SK-N-DZ (cell line): ENCODE measurements at places on chromosomes 5 and 9.

DNA sequence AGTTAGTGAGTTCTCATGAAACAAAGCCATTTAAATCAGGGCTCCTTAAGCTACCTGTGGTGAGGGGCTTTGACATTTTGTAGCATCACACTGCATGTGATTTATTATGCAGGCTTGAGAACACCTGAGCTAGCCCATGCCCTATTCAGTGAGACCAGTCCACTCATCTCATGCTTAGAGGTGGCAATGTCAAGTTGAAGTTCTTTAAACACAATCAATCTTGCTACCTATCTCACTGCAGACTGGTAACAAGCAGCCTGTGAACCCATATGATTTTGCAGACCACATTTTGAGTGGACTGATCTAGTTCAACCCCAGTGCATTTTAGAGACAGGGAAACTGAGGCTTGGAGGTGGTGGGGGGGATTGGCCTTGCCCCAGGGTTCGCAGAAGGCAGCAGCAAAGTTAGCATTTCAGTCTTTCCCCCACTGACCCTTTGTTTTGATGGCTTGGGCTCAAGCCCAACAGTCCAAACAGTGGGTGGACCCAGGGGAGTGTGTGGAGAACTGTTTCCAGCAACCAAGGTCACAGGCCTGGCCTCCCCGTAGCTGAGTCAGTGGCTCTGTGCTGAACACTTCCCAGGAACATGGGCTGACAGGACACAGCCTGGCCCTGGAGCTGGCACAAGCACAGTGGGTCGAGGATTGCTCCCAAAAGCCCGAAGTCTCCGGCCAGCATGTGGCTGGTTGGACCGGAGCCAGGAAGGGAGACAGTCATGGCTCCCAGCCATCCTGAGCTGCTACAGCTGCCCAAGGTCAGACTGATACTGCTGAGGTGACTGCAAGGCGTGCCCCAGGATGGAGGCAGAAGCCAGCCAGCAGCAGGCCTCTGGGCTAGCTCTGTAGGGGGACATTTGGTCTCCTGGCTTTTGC lies 95.3 kb downstream of the RGS3 start:
- no peak for DNase-seq

DNA sequence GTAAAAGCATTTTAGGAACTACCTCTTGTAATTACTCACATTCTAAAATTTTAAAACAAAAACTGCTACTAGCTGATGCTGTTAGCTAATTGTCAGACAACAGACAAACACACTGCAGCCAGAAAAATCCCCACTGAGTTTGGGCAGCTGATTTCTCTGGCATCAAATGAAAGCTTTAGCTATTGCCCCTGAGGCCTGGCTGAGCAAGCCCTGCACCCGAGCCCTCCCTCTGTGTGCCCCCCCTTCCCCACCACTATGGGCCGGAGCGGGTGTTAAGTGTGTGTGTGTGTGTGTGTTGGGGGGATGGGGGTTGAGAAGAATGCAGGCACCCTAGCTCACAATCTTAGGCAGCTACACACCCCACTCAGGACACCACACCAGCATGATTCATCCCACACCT lies 2.4 kb downstream of the NEUROG1 start:
- no peak for DNase-seq

DNA sequence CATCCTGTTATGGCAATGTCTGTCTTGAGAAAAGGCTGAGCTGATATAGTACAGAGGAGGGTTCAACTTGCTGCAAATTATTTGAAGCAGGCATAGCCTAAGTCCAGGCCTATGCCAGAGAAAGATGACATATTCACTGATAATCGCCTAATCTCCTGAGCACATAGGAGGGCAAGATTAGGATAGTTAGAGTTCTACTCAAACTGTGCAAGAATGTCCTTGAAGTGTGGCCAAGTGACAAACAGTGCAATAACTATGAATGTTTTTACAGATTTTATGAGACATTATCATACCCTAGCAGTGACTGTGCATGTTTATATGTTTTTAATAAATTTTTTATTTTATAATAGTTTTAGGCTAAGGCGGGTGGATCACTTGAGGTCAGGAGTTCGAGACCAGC lies 96.2 kb downstream of the TSSK1B start:
- DNase-seq: no peak

- no peak for DNase-seq
These were observed 92.0 kb downstream of the PLCXD3 start for GRCh38 chr5:41418220-41419031.

DNA sequence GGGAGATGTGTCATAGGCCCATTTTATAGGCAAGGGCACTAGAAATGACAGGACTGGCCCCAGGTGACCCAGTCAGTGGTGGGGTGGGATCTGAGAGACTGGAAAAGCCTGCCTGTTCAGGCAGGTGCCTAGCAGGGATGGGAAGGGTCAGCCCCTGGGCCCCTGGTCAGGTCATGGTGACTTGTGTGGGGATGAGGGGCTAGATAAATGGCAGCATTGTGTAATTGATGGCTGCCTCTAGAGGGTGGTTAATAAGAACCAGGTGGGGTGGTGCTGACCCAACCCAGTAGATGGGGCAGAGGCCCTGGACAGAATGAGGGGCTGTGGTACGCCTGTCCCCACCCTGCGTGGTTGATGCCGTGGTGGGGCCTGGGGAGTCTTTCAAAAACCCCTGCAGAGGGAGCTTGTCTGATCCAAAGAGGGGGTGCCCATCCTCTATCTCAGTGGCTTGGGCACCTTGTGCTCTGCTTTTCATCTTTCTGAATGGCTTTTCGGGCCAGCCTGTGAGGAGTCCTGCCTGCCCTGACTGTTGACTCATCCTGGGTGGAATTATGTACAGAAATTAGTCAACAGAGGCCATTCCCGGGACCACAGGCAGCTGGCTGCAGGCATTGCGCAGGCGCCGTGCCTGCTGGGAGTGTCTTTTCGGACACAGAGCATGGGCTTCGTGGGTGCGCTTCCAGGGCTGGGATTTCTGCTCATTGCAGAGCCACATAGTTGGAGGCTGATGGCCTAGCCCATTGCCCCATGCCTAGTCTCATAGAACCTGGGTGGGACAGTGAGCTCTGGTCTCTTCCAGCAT lies 93.6 kb upstream of the PITX1 start:
- no peak for DNase-seq

- no peak for DNase-seq
These were observed 49.6 kb upstream of the PLIN2 start for GRCh38 chr9:19176856-19177255.

GRCh38 chr5:104345222-104346016 lies 782.8 kb upstream of the NUDT12 start:
- DNase-seq: peak; percentile 8

GRCh38 chr9:126450668-126451205 lies 124.1 kb downstream of the MVB12B start:
- DNase-seq: no peak

DNA sequence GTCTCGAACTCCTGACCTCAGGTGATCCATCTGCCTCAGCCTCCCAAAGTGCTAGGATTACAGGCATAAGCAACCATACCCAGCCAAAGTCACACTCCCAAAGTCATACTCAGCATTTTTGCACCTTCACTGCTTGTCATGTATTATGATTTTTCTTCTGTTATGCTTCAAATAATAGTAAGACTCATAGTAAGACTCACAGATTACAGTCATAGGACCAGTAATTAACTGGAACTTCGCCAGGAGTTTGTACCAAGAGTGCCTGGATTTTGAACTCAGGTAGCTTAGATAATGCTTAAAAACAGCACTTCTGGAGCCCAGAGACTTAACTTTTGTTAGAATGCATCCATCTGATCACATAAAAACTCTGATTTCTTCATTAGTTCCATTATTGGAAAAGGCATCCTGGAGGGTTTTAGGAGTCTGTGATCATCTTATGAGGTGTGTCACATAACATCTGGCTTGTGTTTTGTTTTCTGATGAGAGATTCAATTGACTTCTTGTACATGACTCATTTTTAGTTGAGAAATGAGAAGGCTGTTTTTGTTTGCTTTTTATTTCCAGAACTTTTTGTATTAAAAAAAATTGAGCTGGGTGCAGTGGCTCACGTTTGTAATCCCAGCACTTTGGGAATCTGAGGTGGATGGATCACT lies 131.5 kb downstream of the ADAMTS19 start:
- no peak for DNase-seq

GRCh38 chr5:31186672-31187267 lies 6.7 kb upstream of the CDH6 start:
- peak; percentile 57 for DNase-seq

DNA sequence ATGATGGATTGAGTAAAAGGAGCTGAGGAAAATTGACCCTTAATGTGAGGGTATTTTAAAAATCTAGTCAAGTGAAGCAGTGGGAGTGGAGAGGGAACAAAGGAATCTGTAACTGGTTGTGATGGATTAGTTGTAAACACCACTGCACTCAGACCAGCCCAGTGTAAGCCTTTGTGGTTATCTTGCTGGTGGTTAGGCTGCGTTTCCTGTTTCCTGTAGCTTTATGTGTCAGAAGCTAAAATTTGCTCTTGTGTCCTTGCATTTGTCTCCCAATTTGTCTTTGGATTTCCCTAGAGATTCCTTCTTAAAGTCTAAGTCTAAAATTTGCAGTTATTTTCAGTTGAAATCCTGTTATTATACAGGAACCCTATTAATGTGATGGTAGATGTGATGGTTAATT lies 6.3 kb downstream of the IFNA21 start:
- DNase-seq: no peak

- no peak for DNase-seq
These were observed 35.2 kb downstream of the SETX start for GRCh38 chr9:132319421-132320110.

DNA sequence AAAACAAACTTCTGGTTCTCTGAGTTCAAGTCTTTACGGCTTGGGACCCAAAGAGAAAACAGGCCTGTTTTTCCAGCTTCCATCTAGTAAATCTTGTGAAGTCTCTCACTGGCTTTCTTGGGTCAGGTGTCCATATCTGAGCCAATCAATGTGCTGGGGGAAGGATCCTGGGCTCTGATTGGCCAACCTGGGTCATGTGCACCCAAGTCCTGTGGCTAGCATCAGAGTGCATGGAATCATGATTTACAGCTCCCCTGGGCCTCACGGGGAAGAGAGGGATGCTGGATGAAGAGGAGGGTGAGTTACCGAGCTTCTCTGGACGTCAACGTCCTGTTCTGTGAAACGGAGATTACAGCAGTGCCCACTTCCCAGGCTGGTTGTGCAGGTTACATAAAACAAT lies 19.4 kb downstream of the CXCL14 start:
- peak; percentile 82 for DNase-seq

- no peak for DNase-seq
These were observed 17.6 kb upstream of the MUSK start for GRCh38 chr9:110650991-110651411.

GRCh38 chr9:36121971-36122370 lies 14.6 kb upstream of the GLIPR2 start:
- DNase-seq: no peak

- DNase-seq: peak; percentile 53
These were observed 45.2 kb downstream of the ANKDD1B start for GRCh38 chr5:75656311-75657003.

DNA sequence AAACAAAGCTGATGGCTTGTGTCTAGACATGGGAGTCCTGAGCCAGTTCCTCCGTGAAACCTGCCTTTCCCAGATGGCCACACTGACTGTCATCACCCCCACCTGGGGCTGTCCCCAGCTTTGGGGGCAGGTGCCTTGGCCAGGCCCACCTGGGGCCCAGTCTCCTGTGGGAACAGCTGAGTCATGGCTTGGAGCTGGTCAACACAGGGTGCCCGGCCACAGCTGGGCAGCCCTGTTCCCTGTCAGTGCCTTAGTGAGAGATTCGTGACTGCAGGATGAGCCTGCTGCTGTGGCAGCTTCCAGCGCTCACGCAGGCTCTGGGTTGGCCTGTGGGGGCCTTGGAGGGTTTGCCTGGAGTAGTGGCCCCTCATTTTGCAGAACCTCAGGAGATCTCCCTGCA lies 56.5 kb downstream of the COL5A1 start:
- no peak for DNase-seq

DNA sequence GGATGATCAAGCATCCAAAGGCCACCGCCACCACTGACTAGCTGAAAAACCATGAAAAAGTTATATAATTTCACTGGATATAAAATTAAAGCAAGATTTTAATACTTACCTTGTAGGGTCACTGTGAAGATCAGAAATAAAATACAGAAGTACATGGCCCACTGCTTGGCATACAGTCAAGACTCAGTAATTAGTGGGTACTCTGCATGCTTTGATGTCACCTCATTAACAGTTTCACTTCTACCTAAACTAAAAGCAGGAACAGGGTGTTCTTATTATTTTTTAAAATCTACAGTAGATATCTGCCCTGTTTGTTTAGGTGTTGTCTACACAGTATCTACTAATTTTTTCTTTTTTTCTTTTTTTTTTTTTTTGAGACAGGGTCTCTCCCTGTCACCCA lies 66.4 kb downstream of the NFIB start:
- no peak for DNase-seq

DNA sequence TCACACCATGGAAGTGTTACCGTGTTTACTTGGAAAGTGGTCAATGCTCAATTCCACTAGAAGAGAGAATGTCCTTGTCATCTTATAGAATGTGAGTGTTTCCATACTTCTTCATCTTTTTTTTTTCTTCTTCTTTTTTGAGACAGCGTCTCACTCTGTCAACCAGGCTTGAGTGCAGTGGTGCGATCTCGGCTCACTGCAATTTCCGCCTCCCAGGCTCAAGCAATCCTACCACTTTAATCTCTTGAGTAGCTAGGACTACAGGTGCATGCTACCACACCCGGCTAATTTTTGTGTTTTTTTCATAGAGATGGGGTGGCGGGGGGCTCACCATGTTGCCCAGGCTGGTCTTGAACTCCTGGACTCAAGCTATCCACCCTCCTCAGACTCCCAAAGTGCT lies 137.3 kb upstream of the PCA3 start:
- no peak for DNase-seq

DNA sequence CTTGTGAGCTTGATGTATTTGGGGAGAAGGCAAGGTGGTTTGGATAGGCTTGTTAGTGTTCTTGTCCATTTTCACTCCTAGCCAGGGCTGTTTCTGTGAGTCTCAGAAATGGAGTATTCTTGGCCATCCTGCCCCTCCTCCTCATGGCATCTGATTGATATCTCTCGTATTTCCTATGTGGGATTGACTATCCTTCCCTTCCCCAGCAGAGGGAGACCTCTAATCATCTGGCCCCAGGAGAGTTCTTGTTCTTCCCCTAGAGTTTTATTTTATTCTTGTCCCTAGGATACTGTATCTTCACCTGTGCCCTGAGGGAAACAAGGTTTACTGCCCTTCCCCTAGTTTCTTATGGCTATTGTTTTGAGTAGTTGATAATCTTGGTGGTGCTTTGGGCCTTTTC lies 114.4 kb downstream of the VPS13A start:
- DNase-seq: peak; percentile 16

DNA sequence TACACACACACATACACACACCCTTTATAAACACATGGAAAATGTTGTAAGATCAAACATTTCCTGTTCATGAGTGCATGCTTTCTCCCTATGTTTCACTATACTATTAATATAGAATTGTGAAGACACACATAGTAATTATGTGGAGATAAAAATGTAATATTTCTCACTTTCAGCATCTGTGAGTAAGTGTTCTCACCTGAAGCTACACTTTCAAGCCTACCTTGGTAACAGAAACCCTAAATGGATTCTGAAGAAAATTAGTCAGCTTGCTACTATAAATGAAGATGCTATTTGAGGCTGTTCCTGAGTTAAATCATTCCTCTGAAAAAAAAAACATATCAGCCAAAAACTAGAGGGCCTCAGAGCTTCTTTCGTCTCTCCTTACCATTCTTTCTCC lies 81.1 kb upstream of the GNA14 start:
- no peak for DNase-seq

GRCh38 chr9:4517274-4517673 lies 27.0 kb downstream of the SLC1A1 start:
- DNase-seq: no peak

GRCh38 chr5:110265162-110265561 lies 461.3 kb downstream of the TMEM232 start:
- no peak for DNase-seq

GRCh38 chr9:22718653-22719052 lies 272.0 kb downstream of the DMRTA1 start:
- no peak for DNase-seq

- DNase-seq: no peak
These were observed 14.9 kb downstream of the LYSMD3 start for GRCh38 chr5:90514520-90514919.
